NCI-H2081 treated with DMSO at 0.1 percent for 48 hours (cell line): ENCODE measurements at places on chromosomes 12 and 14.

DNA sequence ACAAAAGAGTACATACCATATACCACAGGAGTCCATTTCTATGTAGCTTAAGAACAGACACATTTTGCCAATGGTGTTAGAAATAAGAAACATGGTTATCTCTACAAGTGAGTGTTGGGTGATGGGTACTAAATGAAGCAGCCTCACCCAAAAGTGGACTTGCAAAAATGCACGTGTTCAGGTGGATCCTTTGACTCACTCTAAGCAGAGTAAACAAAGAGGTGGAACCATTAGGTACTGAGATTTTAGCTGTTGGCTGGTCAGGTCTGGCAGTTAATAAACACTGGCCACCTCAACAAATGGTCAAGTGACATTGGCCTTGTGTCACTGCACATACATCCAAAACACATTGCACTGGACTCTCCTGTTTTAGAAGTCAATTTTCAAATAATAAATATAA, 27.6 kb downstream of the EVL start:
- no peak for DNase-seq

DNA sequence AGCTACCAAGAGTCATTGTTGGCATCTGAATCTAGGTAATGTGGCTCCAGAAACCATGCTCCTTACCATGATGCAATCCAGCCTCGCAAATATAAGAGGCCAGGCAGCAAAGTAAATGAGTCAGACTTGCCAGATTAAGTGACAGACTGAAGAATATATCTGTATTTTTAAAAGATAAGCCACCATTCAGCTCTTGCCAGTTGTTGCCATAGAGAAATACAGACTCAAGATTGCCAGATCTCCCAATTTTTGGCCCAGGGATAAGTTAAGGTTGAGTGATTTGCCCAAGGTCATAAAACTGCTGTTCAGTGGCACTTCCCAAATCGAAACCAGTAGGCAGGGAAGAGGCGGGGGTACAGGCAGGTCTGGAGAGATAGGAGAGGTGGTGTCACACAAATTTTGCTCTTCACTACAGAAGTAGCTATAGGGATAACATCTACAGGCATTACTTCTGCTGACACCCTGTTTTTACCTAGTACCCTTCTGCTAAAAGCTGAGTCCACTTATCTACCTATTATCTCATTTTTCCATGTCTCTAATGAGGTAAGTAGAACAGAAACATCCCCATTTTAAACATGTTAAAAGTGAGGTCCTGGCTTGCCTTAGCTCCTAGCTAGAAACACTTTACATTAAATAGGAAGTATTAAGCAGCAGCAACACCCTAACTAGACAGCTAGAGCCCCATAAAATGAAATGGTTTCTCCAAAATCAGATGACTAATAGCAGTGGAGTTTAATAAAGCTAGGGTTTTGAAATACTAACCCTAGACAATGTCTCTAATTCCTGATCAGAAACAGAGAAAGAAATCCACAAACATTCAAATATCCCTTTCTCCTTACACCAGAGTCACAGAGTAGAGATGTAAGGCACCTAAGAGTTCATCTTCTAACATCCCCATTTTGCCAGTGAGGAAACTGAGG, 19.5 kb downstream of the DCAF5 start:
- DNase-seq: no peak

DNA sequence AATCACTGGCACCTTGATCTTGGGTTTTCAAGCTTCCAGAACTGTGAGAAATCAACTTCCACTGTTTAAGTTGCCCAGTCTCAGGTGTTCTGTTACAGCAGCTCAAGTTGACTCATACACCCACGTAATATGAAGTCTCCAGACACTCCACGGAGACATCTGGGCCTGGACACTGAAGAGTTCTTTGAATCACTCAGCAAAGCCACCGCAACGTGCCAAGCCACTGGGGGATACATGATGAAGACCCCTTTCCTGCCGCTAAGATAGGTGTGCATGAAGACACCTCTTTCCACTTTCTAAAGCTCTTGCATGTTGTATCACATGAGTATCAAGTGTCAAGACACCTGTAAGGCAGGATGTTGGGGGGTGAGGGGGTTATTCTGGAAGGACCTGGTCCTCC, 311.7 kb upstream of the RTL1 start:
- no peak for DNase-seq

DNA sequence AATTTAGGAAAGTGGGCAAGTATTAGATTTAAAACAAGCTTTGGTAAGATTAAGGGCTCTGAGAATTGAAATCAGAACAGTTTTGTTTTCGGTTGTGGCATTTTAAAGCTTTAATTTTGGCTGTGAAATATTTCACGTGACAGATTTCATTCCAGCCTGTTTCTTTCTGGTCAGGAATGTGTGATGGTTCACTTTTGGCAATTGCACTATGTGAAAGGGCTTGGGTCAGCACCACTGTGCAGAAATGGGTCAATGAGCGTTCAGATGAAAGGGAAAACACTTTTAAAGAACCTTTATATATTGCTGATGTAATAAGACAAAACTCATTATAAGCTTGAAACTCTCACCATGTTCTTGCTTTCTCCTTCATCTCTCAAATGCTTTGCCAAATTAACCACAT, 17.1 kb downstream of the NUBPL start:
- no peak for DNase-seq

DNA sequence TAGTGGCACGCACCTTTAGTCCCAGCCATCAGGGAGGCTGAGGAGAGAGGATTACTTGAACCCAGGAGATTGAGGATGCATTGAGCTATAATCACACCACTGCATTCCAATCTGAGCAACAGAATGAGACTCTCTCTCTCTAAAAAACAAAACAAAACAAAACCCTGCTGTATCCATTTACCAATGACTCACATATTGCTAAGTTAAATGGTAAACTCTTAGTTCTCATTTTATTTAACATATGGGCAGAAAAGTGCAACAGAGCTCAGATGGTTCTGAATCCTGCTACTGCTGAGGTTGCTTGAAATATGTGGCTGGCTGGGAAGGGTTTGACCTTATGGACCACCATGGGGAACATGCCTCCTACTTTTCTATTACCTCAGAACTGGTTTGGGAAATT, 33.7 kb upstream of the CCNT1 start:
- DNase-seq: no peak

GRCh38 chr12:56644654-56645053, 1.1 kb downstream of the ATP5F1B start:
- DNase-seq: no peak

DNA sequence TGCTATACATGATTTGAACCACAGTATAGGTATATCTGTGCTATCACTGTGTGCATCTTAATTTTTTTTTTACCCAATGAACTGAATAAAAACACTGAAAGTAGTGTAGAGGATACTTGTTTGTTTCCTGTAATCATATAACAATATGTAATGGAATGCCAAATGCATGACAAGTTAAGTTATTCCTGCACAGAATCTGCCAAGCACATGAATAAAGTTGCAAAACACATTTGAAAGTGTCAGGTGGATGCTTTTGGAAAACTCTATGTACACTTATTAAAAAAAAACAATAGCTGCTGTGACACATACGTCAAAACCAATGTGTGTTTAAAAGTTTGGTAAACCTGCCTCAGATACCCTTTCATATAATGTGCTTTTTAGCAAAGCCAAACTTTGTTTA, 1638.1 kb upstream of the SEL1L start:
- no peak for DNase-seq
